ENCODE measurements at places on chromosomes 16 and 17.

- no peak for DNase-seq
These were observed 3.0 kb upstream of the CCL1 start for GRCh38 chr17:34366010-34366409.

DNA sequence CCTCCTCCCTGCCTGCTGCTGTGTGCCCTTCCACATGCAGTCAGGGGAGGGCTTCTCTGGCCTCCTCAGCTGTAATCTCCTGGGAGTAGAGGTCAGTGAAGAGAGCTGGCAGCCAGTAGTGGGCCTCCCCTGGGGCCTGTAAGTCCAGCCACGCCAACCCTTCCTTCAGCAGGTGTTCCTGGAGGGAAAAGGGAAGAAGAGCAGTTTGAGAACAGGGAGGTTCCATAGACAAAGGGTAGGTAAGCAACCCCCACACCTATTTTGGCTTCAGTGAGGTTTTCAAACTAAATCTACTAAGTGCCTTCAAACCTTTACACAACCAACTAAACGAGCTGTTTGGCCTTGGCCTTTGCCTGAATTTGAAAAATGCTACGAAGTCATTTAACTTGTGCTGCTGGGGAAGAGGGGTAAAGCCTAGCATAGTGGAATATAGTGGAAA lies 14.2 kb downstream of the SNF8 start:
- peak; percentile 32 for DNase-seq

DNA sequence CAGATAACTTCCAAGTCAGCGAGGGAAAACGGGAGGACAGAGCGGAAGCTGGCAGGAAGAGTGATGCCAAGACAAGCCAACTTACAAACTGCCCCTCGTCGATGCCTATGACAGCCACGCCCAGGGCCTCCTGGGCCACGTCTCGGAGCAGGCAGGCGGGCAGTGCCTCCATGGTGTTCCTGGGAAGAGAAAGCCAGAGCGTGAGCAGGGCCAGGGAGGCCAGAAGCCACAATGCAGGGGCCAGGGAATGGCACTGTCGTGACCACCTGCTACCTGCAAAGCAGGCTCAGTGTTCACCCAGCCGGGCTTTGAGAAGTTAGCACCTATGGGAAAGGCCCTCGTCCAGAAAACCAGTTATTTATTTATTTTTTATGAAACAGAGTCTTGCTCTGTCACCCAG lies 4.3 kb downstream of the TK1 start:
- no peak for DNase-seq

DNA sequence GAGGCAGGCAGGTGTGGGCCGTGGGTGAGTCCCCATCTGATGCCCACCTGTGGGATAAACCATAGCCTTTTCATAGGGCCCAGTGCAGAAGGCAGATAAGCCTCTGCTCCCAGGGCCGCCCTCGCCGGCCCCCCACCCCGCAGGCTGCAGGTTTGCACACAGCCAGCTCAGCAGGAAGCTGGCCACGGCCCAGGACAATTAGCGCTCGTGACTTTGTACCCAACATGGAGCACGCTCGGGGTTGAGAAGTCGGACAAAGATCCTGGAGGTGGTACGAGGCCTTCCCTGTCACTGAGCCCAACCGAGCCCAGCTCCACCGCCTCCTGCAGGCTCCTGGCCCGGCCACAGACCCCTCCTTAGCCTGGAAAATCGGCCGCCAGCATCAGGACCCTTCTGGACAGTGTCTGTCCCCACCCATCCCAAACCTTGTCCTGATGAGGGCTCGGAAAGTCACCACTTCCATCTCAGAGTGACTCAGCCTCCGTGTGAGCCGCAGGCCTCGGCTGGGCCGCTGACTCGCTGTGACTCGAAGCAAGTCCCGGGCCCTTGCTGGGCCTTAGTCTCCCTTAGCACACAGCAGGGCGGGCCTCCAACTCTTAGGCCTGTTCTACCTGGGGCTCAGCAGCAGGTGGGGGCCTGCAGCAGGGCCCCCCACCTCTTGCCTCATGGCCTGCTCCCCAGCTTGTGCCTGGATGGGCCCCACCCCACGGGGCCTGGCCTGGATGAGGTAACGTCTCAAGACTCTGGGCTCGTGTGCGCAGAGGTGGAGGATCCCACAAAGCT lies 22.7 kb downstream of the FAM83G start:
- DNase-seq: no peak

DNA sequence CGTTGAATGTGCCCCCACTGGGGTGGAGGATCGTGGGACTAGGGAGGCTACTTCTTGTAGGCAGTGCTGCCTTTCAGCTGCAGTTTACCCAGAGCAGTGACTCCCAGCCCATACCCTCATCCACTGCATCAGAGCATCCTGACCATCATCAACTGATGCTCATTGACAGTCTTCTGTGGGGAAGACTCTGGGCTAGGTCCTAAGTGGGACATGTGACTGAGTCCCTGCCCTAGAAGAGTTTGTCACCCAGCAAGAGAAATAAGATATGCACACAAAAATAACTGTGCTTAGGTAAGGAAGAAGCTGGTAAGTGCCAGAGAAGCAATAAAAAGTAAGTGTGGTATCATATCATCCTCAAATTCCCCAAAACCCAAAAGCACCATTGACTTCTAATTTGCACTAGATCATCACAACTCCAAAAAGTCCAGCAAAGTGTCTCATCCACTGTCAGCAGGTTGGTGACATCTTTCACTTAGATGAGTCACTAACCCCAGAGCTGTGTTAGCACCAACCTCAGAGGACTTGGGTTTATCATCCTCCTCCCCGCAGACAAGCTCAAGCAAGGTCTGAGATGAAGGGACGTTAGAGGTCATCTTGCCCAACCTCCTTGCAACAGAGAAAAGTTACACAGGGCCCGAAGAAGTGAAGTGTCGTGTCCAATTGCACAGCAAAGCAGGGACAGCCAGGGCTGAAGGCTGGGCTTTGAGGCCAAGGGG lies 99.0 kb downstream of the CCDC182 start:
- DNase-seq: no peak

- peak; percentile 8 for DNase-seq
These were observed 23.8 kb downstream of the EZH1 start for GRCh38 chr17:42720996-42721583.

GRCh38 chr17:41396340-41396739 lies 1.1 kb downstream of the KRT31 start:
- no peak for DNase-seq

DNA sequence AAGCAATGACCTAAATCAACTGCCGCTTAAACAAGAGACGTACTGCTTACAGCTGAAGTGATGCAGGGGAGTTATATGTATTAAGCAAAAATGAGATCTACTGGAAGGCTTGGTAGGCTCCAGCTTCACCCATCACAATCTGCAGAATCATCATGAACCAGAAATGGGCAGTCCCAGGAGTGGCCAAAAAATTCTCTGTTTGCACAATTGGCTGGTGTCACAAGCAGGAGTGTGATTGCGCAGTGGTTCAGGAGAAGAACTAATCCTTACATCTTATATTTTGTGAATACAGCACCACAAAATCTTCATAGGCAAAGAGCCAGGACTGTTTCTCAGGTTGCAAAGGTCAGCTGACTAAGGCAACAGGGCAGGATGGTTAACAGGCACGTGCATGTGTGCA lies 75.9 kb downstream of the CES1 start:
- no peak for DNase-seq

DNA sequence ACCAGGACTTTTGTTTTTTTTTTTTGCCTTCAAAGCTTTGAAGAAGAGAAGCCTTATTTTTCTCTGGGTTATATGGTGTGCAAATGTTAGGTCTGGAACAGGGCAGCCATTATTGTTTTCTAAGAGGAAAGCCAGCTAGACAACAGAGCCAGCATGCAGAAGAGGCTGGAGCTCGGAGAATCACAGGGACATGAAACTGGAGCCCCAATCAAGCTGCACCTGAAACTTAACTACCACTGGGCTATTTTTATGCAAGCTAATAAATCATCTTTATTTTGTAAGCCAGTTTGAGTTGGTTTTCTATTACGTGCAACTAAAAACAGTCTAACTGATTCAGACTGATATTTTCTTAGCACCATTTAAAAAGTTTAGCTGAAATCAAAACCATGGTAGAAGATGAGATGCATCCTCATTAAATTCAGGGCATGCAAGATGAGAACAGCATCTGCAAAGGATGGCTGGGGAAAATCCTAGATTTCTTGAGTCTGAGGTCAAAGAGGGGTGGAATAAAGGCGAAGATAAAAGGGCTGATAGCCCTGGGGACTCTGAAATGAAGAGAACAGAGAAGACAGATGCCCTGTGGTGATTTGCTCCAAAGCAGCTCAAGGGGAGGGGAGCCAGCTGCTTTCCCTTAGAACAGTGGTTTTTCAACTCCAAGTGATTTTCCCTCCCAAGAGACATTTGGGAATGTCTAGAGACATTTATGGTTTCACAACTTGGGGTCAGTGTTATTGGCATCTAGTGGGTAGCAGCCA lies 177.1 kb upstream of the WSCD1 start:
- DNase-seq: no peak

GRCh38 chr16:58002936-58003335 lies 1.7 kb downstream of the USB1 start:
- DNase-seq: no peak

DNA sequence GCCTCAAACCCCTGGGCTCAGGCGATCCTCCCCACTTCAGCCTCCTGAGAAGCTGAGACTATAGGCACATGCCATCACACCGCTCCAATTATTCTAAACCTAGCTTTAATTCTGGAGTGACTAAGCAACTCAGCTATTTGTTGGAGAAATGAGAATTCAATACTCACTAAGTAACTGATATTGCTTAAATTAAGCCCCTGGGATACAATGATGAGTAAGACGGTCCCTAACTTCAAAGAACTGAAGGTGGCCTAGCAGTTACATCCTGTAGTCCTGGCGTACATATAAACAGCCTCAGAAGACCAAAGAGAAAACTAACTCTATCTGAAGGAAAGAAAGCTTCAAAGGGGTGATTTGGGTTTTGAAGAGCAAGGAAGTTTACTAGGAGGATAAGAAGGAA lies 25.0 kb downstream of the XPO6 start:
- no peak for DNase-seq

DNA sequence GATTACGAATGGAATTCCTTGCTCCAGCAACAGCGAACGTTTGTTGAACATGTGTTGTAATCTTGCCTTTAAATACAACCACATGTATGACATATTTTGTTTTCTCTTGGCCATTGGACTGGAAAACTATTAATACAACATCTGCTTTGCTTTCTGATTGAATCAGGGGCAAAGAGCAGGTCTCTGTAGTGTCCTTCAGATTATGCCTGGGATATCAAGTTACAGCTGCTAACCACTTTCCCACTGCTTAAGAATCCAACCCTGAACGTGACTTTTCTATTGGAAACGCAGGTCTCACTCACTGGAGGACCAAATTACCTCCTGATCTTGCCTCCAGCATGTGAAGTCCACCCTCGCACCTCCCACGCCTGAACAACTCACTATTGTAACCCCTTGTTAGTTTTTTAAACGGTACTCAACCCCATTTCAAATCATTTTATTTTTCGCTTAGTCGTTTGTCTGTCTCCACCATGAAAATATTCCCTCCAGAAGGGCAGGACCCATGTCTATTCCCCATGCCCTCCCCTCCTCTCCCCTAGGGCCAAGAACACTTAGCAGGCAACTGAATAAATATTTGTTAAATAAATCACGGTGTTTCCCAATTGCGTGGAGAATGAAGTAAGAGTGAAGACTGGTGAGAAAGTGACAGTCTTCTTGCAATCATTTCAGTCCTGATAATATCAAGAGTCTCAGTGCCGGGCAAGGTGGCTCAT lies 57.4 kb upstream of the MRTFB start:
- DNase-seq: peak; percentile 11

DNA sequence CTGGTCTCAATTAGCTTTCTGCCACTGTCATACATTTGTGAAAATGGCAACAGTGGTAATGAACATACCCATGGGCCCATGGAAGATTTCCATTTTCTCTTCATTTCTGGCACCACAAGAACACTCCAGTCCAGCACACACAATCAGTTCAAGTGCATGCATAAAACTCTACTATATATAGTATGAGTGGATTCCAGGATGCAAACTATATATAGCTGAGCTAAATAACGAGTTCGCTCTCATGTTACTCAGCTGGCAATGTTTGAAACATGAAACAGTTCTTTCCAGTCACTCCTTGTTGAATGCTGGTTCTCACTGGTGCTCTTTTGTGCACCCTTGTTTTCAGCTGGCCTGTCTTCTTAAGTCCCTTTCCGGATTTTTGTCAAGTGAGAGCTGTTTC lies 75.2 kb upstream of the DHX40 start:
- DNase-seq: peak; percentile 52

- no peak for DNase-seq
These were observed 78.5 kb downstream of the MRC2 start for GRCh38 chr17:62705778-62706597.

- DNase-seq: no peak
These were observed 6.9 kb upstream of the GSE1 start for GRCh38 chr16:85605912-85606841.

GRCh38 chr16:81814751-81815428 lies 35.8 kb downstream of the PLCG2 start:
- DNase-seq: no peak

DNA sequence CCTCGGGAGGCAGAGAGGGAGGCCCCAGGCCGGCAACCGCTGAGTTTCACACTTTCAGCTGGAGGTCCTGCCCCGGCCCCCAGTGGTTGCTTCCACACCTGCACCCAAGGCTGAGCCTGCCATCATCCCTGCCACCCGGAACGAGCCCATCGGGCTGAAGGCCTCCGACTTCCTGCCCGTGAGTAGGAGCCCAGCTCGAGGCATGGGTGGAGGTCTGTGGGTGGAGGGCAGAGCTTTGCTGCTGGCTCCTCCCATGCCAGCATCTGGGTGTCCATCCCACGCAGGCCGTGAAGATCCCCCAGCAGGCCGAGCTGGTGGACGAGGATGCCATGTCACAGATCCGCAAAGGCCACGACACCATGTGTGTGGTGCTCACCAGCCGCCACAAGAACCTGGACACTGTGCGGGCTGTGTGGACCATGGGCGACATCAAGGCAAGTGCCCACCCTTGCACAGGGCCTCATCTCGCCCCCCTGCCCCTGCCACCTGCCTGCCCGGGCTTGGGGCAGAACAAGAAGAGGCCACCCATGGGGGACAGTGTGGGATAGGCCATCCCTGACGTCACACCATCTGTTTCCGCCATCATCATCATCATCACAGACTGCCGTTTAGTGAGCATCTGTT lies 19.6 kb downstream of the KATNB1 start:
- DNase-seq: no peak

DNA sequence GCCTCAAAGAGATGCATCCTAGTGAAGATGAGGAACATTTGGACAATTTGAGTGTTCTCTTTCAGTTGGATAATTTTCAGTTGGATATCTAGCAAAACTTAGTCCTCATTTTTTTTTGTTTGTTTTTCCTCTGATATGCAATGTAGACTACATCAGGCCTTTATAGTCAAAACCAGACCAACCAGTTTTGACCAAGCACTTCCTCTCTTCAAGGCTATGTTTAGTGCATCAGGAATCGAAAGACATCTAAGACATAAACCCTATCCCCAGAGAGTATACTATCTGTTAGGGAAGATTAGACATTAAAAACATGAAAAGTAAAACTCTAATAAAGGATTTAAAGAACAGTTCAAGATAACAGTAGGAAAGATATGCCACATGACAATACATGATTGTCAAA lies 256.1 kb downstream of the IRX3 start:
- no peak for DNase-seq

GRCh38 chr16:84916850-84917249 lies 94.5 kb downstream of the ZDHHC7 start:
- no peak for DNase-seq

- no peak for DNase-seq
These were observed 61.9 kb downstream of the BANP start for GRCh38 chr16:88013091-88013609.

Measured in NCI-H187 (cell line).